Activated CD4-positive, alpha-beta T cell treated with anti-CD3 and anti-CD28 coated beads, Interleukin-2, amount 10 ng/mL, durations not matched to agents 7 days and 5 days (primary cell): ENCODE measurements at places on chromosomes 3 and 15.

GRCh38 chr3:71676931-71677330, 48.3 kb downstream of the EIF4E3 start:
- no peaks in the 10 kb centered on the region for H3K27me3 ChIP-seq
- H3K4me1 ChIP-seq: peaks cover 8% of the 10 kb centered on the region
- H3K4me3 ChIP-seq: no peak overlapping the region
- H3K27ac ChIP-seq: no peak overlapping the region
- no peak for DNase-seq
- H3K36me3 ChIP-seq: peaks cover 42% of the 10 kb centered on the region

DNA sequence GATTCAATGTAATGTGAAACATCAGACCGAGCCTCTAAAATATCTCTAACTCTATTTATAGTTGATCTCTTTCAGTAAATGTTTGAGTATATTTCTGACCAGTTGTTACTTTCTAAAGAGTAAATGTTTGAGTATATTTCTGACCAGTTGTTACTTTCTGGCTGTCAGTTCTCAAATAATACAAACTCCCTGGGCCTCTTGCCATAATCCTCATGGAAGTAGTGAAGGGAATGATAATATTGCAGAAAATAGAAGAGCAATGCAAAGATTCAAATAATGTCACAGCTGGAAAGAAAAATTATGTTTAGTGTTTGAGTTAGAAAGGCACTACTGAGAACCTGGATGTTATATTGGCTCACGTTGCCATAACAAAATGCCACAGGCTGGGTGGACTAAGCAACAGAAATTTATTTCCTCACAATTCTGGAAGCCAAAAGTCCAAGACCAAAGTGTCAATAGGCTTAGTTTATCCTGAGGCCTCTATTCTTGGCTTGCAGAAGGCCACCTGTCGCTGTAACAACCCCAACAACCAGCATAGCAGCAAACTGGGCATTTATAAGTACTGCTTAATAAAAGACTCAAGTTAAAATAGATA, 470.6 kb upstream of the BCHE start:
- H3K27me3 ChIP-seq: no peaks in the 10 kb centered on the region
- no peak overlapping the region for H3K27ac ChIP-seq
- DNase-seq: no peak
- no peaks in the 10 kb centered on the region for H3K4me1 ChIP-seq
- H3K36me3 ChIP-seq: no peaks in the 10 kb centered on the region
- H3K4me3 ChIP-seq: no peak overlapping the region

- DNase-seq: no peak
- peaks cover 8% of the 10 kb centered on the region for H3K27me3 ChIP-seq
- H3K4me1 ChIP-seq: peaks cover 17% of the 10 kb centered on the region
- H3K36me3 ChIP-seq: no peaks in the 10 kb centered on the region
- H3K4me3 ChIP-seq: no peak overlapping the region
Measured at GRCh38 chr3:126706631-126707030, 2.6 kb downstream of the CHCHD6 start.

GRCh38 chr3:66487465-66487864, 13.4 kb downstream of the LRIG1 start:
- peaks cover 84% of the 10 kb centered on the region for H3K4me1 ChIP-seq
- peaks cover 11% of the 10 kb centered on the region for H3K36me3 ChIP-seq
- H3K27ac ChIP-seq: no peak overlapping the region
- no peak overlapping the region for H3K4me3 ChIP-seq
- no peaks in the 10 kb centered on the region for H3K27me3 ChIP-seq
- DNase-seq: no peak

DNA sequence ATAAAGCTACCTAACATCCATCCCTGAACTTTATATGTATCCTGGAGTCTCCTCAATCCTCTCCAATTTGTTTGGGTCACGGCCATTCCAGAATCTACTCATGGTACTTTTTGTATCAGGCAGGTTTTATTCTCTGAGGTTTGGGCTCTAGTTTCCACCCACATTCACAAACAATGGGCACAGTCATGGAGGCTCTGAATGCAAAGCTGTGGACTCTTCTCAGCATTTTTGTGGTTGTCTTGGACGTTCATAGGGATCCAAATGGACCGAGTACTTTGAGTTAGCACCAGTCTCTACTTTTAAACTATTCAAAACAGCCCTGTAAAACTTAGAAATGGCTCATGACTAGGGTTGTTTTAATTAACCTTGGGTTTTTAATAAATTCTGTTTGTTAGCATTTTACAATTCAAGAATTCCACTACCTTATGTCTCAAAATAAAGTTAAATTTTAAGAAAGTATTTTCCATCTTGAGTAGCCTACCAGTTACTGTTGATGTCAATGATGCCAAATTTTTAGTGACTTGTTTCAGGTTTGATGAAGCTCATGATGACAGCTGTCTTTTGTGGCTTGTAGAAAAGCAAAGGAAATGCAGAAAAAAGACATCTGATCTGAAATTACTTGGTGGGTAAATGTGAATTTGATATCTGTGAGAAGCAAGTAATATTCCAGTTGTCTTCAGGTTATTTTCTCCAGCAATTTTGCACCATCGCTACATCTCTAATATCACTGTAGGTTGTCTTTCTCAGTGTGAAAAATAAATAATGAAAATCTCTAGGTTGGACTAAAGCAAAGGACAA, 275.7 kb upstream of the THBS1 start:
- no peaks in the 10 kb centered on the region for H3K36me3 ChIP-seq
- H3K4me1 ChIP-seq: no peaks in the 10 kb centered on the region
- H3K4me3 ChIP-seq: no peak overlapping the region
- peaks cover 23% of the 10 kb centered on the region for H3K27me3 ChIP-seq
- no peak for DNase-seq

DNA sequence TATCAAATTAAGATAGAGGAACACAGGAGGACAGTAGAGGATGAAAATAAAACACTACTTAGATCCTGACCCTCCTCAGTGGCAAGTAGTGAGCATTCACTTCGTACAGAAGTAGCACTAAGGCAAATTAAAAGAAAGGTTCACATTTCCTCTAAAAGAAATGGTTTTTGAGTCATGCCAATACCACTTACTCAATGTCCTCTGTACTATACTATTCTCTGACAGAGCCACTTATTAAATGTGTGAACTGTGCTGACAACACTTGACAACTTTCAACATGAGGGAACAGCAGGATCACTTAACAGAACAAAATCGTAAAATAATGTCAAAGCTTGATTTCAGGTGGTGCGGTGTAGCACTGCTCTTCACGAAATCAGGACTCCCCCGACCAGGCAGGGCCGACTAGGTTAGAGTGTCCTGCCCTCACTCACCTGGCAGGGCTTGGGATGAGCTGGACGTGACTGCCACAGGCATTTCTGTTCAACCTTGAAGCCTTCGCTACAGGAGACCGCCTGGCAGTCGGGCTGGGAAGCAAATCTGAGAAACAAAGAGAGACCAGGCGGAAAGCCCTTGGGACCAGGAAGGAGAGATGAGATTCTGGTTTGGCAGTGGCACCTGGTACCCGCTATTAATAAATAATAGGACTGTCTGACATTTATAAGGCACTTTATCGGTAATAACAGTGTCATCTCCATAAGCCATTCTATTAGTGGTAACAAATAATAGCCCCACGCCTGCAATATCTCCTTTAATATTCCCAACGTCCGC, 611 bp upstream of the SLC27A2 start:
- no peak overlapping the region for H3K27ac ChIP-seq
- no peak for DNase-seq
- peaks cover 45% of the 10 kb centered on the region for H3K4me1 ChIP-seq
- no peaks in the 10 kb centered on the region for H3K27me3 ChIP-seq
- H3K36me3 ChIP-seq: peaks cover 2% of the 10 kb centered on the region
- peak overlapping the region; percentile 62 for H3K4me3 ChIP-seq

GRCh38 chr3:53109190-53109589, 21.0 kb downstream of the RFT1 start:
- H3K36me3 ChIP-seq: peaks cover 42% of the 10 kb centered on the region
- DNase-seq: peak; percentile 63
- H3K27ac ChIP-seq: peak overlapping the region; percentile 87
- H3K4me1 ChIP-seq: peaks cover 61% of the 10 kb centered on the region
- no peaks in the 10 kb centered on the region for H3K27me3 ChIP-seq

- H3K27ac ChIP-seq: peak overlapping the region; percentile 90
- H3K36me3 ChIP-seq: peaks cover 2% of the 10 kb centered on the region
- DNase-seq: peak; percentile 64
- no peaks in the 10 kb centered on the region for H3K27me3 ChIP-seq
- peaks cover 27% of the 10 kb centered on the region for H3K4me1 ChIP-seq
Measured at GRCh38 chr3:57983734-57984518, 24.3 kb upstream of the FLNB start.

GRCh38 chr15:71393383-71393782, 278.1 kb downstream of the THSD4 start:
- peaks cover 6% of the 10 kb centered on the region for H3K27me3 ChIP-seq
- H3K36me3 ChIP-seq: no peaks in the 10 kb centered on the region
- no peak for DNase-seq
- no peaks in the 10 kb centered on the region for H3K4me1 ChIP-seq

DNA sequence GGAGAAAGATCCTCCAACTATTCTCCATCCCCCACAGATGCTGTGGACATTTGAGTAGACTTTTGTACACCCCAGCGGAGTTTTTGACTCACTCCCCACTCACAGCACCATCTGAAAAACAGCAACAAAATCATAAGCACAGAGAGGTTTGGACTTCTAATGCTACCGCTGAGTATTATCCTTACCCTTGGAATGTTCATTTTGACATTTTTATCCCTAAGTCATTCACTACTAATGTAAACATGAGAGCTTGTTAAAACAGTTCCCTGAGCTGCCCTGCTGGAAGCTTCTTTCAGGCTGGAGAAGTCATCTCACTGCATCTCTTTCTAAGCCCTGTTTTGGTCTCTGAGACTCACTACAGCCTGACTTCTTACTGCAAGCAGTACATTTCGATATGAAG, 1045.9 kb downstream of the MCTP2 start:
- H3K27ac ChIP-seq: no peak overlapping the region
- no peak for DNase-seq
- peaks cover 41% of the 10 kb centered on the region for H3K27me3 ChIP-seq
- no peaks in the 10 kb centered on the region for H3K36me3 ChIP-seq

GRCh38 chr3:134468519-134468918, 17.3 kb downstream of the ANAPC13 start:
- DNase-seq: no peak
- no peak overlapping the region for H3K4me3 ChIP-seq
- no peaks in the 10 kb centered on the region for H3K4me1 ChIP-seq
- H3K27me3 ChIP-seq: no peaks in the 10 kb centered on the region
- no peaks in the 10 kb centered on the region for H3K36me3 ChIP-seq
- H3K27ac ChIP-seq: no peak overlapping the region

- H3K36me3 ChIP-seq: no peaks in the 10 kb centered on the region
- DNase-seq: no peak
- H3K4me1 ChIP-seq: no peaks in the 10 kb centered on the region
- H3K27ac ChIP-seq: no peak overlapping the region
Measured at GRCh38 chr3:66744986-66745385, 244.2 kb upstream of the LRIG1 start.

DNA sequence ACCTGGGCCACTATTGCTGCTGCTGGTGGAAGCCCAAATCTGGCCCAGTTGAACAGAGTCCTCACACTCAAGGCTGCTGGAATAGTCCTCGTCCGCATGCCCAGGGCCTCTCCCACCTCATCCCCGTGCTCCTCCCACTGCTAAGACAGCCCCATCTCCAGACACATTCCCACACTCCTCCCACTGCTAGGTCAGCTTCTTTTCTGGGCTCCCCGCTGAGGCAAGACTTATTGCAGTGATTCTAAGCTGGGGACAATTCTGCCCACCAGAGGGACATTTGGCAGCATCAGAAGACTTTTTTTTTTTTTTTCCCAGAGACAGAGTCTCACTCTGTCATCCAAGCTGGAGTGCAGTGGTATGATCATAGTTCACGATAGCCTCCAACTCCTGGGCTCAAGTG, 35.1 kb downstream of the POC1A start:
- peaks cover 18% of the 10 kb centered on the region for H3K4me1 ChIP-seq
- no peak for DNase-seq
- no peaks in the 10 kb centered on the region for H3K27me3 ChIP-seq
- peaks cover 14% of the 10 kb centered on the region for H3K36me3 ChIP-seq

GRCh38 chr15:91186904-91187656, 87.0 kb downstream of the SV2B start:
- peak; percentile 21 for DNase-seq
- H3K36me3 ChIP-seq: no peaks in the 10 kb centered on the region
- H3K4me1 ChIP-seq: no peaks in the 10 kb centered on the region
- peaks cover 29% of the 10 kb centered on the region for H3K27me3 ChIP-seq

DNA sequence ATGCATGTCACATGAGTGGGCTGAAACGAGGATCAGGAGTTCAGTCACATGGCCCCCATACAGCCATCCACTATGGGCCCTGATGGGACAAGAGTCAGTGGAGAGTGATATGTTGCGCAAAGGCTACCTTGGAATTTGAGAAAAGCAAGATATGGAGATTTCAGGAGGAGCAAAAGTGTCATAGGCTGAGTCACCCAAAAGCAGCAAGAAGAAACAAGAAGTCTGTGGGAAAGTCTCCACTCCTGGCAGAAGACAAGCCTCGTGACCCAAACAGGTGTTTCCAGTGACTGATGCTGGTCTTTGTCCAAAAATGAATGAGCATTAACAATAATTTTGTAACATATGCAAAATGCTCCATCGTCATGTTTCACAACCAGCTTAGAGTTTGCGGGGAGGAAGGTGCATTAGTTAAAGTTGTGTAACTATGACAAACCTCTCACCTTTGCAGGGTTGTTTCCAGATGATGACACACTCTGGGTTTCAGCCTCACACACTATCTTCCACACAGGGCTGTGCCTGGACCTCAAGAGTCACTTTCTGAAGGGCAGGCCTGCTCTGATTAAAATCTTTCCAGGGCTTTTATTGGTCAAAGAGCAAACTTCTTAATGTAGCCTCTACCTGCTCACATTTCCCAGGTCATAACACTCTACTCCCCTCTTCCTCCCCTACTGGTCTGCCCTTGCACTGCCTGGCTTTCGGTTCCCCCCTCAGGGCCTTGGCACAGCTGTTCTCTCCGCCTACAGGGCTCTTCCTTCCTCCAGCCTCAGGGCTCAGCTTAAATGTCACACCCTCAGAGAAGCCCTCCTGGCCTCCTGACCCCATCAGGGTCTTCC, 3.9 kb upstream of the DNASE1L3 start:
- no peaks in the 10 kb centered on the region for H3K36me3 ChIP-seq
- peak overlapping the region; percentile 27 for H3K27ac ChIP-seq
- H3K4me3 ChIP-seq: no peak overlapping the region
- DNase-seq: no peak

GRCh38 chr15:35705030-35705883, 159.3 kb upstream of the DPH6 start:
- no peak for DNase-seq
- H3K27me3 ChIP-seq: no peaks in the 10 kb centered on the region
- H3K27ac ChIP-seq: no peak overlapping the region
- no peaks in the 10 kb centered on the region for H3K4me1 ChIP-seq
- no peak overlapping the region for H3K4me3 ChIP-seq

- H3K4me3 ChIP-seq: no peak overlapping the region
- no peaks in the 10 kb centered on the region for H3K4me1 ChIP-seq
- H3K36me3 ChIP-seq: no peaks in the 10 kb centered on the region
- DNase-seq: no peak
Measured at GRCh38 chr15:83716605-83717004, 62.7 kb downstream of the ADAMTSL3 start.

- DNase-seq: no peak
- no peak overlapping the region for H3K27ac ChIP-seq
Measured at GRCh38 chr3:127254730-127255129, 33.1 kb downstream of the PRR20G start.

GRCh38 chr15:49844390-49844789, 223.5 kb downstream of the DTWD1 start:
- DNase-seq: no peak
- no peaks in the 10 kb centered on the region for H3K27me3 ChIP-seq
- H3K36me3 ChIP-seq: no peaks in the 10 kb centered on the region
- no peak overlapping the region for H3K27ac ChIP-seq
- H3K4me1 ChIP-seq: no peaks in the 10 kb centered on the region
- H3K4me3 ChIP-seq: no peak overlapping the region
